MCF 10A (cell line): ENCODE measurements at places on chromosomes 7 and 10. TPM values are rescaled to one million over a fixed set of nuclear protein-coding genes. Genes with fewer than 3 reads are reported as not detected.
A peak's percentile ranks its signal among the peaks of the same experiment; 100 is the strongest.

- no peak for DNase-seq
Observed at GRCh38 chr10:118595064-118595420, 406 bp downstream of the PRLHR start.

DNA sequence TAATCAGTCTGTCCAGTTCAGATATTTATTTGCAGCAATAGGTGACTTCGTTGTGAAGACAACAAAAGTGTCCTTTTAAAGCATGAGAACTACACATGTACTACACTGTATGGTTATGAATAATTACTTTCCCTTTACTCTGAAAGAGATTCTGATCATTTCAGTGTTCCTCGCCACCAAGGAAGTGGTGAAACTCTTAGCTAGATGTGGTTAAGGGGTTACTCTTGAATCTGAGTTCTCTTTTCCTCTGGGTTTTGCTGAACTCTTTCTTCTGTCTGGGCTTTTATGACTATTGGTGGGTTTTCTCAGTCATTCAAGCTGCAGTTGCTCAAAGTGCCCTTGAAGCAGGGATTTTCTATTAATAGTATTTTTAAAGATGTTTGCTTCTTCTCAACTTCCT, 127.9 kb upstream of the SEM1 start:
- DNase-seq = no peak

DNA sequence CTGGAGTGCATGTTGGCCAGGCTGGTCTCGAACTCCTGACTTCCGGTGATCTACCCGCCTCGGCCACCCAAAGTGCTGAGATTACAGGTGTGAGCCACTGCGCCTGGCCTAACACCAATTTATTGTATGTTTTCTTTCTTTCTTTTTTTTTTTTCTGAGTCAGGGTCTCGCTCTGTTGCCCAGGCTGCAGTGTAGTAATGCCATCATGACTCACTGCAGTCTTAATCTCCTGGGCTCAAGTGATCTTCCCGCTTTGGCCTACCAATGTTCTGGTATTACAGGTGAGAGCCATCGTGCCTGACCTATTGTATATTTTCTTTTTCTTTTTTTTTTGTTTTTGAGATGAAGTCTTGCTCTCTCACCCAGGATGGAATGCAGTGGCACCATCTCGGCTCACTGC, 33.8 kb upstream of the UBE2H start:
- no peak for DNase-seq

DNA sequence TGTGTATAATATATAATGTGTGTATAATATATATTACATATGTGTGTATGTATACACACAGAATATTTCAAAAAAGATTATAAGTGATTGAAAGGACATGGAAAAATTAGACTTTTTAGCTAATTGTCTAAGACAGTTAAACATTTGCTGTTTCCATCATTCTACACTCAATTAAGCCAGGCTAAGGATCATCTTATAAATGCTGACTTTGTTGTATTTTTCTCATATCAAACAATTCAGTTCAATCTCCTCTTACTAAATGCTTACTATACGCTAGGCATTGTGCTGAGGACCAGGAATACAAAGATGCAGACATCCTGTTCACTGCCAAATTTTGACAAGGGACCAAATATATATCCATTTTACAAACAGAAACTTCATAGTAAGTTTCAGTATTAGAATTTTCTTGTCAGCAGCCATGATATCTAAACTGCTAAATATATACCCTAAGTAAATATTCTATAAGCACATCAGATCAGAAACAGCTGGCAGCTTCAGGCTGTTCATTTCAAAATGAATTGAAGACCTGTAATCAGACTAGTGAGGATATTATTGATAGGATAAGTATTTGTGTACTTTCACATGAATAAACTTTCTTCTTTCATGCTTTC, 10.3 kb upstream of the LRRN3 start:
- DNase-seq = no peak

DNA sequence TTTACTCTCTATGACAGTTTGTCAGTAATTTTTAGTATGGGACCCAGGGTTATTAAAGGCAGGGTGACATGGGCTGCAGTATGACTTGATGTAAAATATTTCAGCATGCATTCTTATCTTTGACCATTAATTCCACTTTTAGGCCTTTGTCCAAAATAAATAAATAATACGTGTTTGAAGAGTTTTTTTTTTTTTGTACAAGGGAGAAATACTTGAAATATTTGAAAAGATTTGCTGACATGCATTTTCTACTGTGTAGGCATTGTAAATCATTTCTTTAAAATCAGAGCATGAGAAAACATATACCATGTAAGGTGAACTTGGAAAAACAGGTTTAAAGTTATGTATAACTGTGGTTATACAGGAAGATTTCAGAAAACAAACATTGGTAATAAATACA, 23.5 kb downstream of the NRG3 start:
- DNase-seq = no peak

- DNase-seq = peak; percentile 90
Observed at GRCh38 chr7:128266883-128267594, 26.0 kb downstream of the LEP start.

DNA sequence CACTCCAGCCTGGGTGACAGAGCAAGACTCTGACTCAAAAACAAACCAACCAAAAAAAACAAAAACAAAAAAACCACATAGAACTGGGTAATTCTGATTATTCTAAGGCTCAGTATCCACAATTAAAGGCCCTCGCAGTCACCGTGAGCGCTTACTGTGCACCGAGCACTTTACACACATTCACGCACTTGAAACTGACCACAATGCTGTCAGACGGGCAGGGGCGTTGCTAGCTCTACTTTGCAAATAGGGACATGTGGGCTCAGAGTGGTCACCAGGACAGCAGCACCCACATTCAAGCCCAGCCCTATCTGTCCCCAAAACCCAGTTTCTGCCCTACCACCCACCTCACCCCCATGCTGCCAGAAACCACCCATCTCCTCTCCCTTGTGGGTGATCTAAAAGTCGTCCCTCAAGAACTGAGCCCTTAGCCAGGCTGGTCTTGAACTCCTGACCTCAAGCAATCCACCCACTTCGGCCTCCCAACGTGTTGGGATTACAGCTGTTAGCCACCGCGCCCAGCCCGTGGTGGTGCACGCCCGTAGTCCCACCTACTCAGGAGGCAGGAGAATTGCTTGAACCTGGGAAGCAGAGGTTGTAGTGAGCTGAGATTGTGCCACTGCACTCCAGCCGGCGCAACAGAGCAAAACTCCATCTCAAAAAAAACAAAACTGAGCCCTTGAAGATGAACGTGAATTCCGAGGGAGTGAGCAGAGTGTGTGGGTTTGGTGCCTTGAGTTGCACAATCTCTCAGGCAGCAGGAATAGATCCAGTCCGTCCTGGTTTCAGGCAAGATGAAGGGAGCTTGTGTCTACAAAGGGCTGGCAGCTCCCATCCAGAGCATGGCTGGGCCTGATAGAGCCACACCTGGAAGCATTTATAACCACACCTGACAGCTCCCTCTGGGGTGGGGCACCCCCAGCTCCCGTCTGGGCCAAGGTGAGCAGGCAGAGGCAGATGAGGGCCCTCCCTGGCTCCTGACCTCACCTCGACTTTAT, 5.4 kb upstream of the HSPB1 start:
- peak; percentile 98 for DNase-seq

- no peak for DNase-seq
Observed at GRCh38 chr10:110836706-110837105, 35.0 kb upstream of the PDCD4 start.

DNA sequence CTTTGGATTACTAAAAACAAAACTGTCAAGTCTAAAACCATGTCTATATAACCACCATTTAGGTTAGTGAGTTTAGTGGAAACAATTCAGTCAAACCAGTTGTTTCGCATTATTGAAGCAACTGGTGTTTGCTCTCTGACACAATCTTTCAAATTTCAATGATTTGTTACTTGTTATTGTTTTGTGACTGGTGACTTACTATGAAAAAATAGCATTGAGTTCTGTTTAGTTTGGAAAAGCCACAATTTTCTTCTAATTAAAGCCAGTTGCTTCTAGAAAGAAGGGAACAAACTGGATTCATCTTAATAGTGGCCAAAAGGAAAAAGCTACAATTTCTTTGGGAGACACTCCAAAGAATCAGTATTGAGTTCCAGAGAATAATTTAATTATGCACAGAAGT, 30.4 kb downstream of the LAMB4 start:
- DNase-seq = no peak

GRCh38 chr10:75716506-75716905, 285.1 kb downstream of the LRMDA start:
- DNase-seq = no peak

The ITPRID1 gene
- not detected in 2 replicates for total RNA-seq

The ATG9B gene
- total RNA-seq = 0.12 and 0.29 TPM in 2 replicates

The KCNIP2 gene
- 2.1 and 2.6 TPM in 2 replicates for total RNA-seq

The SOSTDC1 gene
- total RNA-seq = not detected in 2 replicates

The KLF6 gene
- total RNA-seq = 253 and 282 TPM in 2 replicates
